ENCODE measurements at places on chromosomes 5 and 9. TPM values are rescaled to one million over a fixed set of nuclear protein-coding genes. Genes with fewer than 3 reads are reported as not detected.

Gene ANXA2R
- total RNA-seq = 5.4 TPM

Gene LVRN
- 0.10 TPM for total RNA-seq

Gene OTP
- total RNA-seq = not detected

Gene COL15A1
- total RNA-seq = 1.6 TPM

Gene ALDH1A1
- total RNA-seq = 196 TPM

Gene PCDHB13
- 1.3 TPM for total RNA-seq

Gene MARCHF3
- total RNA-seq = 75.8 TPM

Gene GLDC
- 6.9 TPM for total RNA-seq

Gene KIF3A
- 7.5 TPM for total RNA-seq

Gene HK3
- under 0.01 TPM for total RNA-seq

Gene HRH2
- total RNA-seq = under 0.01 TPM

Gene TEX48
- not detected for total RNA-seq

Gene FAM78A
- total RNA-seq = 6.5 TPM

Gene ALDH7A1
- 28.5 TPM for total RNA-seq

Gene RABL6
- total RNA-seq = 94.1 TPM

Gene NKD2
- total RNA-seq = 0.29 TPM

Gene SLC36A2
- not detected for total RNA-seq

Gene CARD9
- total RNA-seq = 0.65 TPM

Gene PLEKHG4B
- total RNA-seq = not detected

Gene PKD2L2
- total RNA-seq = not detected

Gene CCL27
- total RNA-seq = not detected

Gene TMOD1
- total RNA-seq = 1.1 TPM

Gene SUSD3
- total RNA-seq = 0.98 TPM

Gene TICAM2
- total RNA-seq = 1.4 TPM

Gene QRFP
- total RNA-seq = not detected

Gene FRRS1L
- total RNA-seq = not detected

Gene SLC23A1
- not detected for total RNA-seq

Gene BARHL1
- total RNA-seq = not detected

Gene SNX24
- total RNA-seq = 9.5 TPM

Gene FOXD4L5
- total RNA-seq = not detected

Gene LCN2
- total RNA-seq = not detected

Gene DMRT2
- not detected for total RNA-seq

Gene POLR3G
- total RNA-seq = 14.0 TPM

Gene MSX2
- not detected for total RNA-seq

Gene PCDHB2
- total RNA-seq = 1.6 TPM

Gene CTXN3
- total RNA-seq = not detected

Gene ANKRD34B
- not detected for total RNA-seq

Gene RPP25L
- 12.6 TPM for total RNA-seq

Gene BTNL8
- not detected for total RNA-seq

Gene CCL21
- not detected for total RNA-seq

Gene NR6A1
- total RNA-seq = 1.1 TPM

Gene MINAR2
- total RNA-seq = not detected

Gene TERT
- total RNA-seq = not detected

Gene DDX41
- 80.7 TPM for total RNA-seq

Gene GFPT2
- total RNA-seq = 0.98 TPM

All from vein endothelial cell (primary cell).